ENCODE measurements at places on chromosomes 7 and 10.

- no peak for DNase-seq
Observed at GRCh38 chr7:108083980-108084379, 46.2 kb downstream of the LAMB4 start.

- no peak for DNase-seq
Observed at GRCh38 chr7:2923886-2924574, 79.9 kb upstream of the GNA12 start.

DNA sequence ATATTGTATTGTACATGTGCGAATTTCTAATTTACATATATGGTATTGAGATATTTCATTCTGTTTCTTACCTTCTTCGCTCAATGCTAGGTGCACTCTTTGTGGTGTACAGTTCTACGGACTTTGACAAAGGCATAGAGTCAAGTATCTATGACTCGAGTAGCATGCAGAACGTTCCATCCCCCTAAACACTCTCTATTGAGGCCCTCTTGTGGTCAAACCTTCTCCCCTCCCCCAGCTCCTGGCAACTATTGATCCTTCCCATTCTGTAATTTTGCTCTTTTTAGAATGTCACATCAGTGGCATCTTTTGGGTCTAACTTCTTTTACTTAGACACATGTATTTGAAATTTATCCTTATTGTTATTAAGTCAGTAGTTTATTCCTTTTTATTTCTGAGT lies 30.7 kb upstream of the GDF10 start:
- DNase-seq = no peak

DNA sequence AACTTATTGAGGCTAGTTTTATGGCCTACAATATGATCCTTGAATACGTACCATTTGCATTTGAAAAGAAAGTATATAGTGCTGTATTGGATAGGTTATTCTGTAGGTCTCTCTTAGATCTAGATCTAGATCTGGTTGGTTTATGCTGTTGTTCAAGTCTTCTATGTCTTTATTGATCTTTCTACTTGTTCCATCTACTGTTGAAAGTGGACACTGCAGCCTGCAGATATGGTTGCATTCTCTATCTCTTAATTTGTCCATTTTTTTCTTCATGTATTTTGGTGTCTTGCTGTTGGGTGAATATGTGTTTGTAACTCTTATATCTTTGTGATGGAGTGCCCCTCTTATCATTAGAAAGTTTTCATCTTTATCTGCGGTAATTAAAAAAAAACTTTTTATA lies 139.4 kb upstream of the PCDH15 start:
- DNase-seq = no peak

- DNase-seq = no peak
Observed at GRCh38 chr7:55567571-55567970, 4.7 kb downstream of the VOPP1 start.

DNA sequence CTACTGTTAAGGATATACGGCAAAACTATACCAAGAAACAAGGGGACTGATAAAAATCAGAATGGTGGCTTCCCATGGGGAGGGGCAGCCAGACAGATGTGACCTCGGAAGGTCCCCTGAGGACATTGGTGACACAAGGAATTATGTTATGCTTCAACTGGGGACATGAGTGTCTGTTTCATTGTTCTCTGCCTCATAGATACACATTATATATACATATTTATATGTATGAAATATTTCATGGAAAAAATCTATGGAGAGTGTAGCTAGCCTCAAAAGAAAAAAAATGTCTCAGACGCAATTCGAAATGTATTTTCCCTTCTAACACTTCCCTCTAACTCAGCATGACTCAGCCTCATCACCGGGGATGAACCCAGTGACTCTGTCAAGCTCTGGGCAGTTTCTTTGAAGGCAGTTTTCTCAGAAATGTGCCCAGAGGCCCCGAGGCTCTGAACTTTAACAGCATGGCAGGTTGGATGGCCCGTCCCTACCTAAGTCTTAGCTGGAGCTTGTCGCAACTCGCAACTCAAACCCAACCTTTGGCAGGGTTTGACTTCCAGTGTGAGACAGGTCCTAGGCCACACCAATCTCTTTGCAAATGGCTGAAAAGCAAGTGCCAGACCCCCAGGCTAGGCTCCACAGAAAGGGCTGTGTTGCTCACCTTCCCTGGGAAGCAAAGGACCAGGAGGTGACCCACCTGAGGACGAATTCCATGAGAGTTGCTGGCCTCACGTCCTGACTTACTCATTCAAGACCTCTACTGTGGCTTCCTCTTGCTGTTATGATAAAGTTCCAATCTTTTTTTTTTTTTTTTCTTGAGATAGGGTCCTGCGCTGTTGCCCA lies 86.9 kb downstream of the CARD11 start:
- peak; percentile 93 for DNase-seq

DNA sequence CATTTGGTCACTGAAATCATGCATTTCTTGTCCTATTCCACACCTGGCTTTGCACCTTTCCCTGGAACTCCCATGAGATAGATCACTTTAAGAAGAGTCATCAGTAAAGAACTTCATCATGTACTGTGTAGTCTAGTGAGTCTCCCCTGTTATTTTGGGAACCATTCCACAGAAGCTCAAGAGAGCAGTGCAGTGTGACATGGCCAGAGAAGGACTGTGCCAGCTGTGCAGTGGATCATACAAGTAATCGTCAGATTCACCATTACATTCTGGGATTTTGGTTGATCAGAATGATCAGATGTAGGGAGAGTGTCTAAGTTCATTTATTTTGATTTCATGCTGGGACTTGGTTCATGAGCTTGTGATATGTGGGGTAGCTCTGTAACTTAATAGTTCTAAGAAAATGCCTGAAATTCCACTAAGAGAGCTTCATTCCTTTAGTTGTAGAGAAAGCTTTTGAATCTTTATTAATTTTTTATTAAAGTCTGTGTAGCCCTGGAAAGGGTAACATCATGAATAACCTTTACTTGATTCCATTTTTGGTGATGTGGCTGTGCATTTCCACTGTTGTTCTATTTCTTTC lies 166.8 kb downstream of the SUGCT start:
- DNase-seq = no peak

GRCh38 chr7:2010101-2010500 lies 222.6 kb downstream of the MAD1L1 start:
- no peak for DNase-seq
